ENCODE measurements at places on chromosomes 3 and 15.

- no peak for DNase-seq
These were observed 5.5 kb upstream of the TEX55 start for GRCh38 chr3:119140466-119140865.

- DNase-seq: no peak
These were observed 6.3 kb upstream of the RTP4 start for GRCh38 chr3:187361835-187362234.

GRCh38 chr3:104291878-104292277, 1074.8 kb upstream of the ALCAM start:
- peak; percentile 30 for DNase-seq

DNA sequence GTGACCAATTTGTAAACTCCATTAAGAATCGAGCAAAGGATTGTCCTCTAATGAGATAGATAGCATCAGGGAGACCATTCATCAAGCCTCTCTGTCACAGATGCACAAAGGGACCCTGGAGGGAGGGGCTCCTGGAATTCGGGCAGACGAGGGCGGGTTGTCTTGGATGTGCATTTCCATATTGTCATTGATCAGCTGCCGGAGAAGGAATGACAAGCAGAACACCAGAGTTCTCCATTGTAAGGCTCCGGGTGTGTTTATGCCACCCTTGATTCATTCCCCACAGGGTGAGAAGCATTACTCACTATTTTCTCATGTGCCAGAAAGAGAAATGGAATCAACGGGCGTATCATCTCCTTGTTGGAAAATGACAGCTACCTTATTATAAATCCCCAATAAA, 167.5 kb downstream of the EBLN2 start:
- DNase-seq: no peak

DNA sequence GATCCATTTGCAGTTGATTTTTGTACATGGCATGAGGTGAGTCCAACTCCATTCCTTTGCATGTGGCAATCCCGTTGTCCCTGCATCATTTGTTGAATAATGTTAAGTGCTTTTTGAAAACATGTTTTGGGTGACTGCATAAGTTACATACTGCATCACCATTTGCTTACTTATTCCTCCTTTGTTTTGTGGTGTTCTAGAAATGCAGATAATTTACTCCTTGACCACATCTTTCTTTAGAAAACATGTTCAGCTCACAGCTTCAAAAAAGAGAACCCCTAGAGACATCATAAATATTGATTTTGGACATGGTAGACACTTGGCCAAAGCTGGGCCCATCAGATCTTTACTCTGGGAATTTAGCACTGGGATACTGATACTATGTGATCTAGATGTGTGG, 135.3 kb upstream of the DAZL start:
- no peak for DNase-seq

- DNase-seq: peak; percentile 11
These were observed 16.4 kb downstream of the CLK3 start for GRCh38 chr15:74631935-74632560.

DNA sequence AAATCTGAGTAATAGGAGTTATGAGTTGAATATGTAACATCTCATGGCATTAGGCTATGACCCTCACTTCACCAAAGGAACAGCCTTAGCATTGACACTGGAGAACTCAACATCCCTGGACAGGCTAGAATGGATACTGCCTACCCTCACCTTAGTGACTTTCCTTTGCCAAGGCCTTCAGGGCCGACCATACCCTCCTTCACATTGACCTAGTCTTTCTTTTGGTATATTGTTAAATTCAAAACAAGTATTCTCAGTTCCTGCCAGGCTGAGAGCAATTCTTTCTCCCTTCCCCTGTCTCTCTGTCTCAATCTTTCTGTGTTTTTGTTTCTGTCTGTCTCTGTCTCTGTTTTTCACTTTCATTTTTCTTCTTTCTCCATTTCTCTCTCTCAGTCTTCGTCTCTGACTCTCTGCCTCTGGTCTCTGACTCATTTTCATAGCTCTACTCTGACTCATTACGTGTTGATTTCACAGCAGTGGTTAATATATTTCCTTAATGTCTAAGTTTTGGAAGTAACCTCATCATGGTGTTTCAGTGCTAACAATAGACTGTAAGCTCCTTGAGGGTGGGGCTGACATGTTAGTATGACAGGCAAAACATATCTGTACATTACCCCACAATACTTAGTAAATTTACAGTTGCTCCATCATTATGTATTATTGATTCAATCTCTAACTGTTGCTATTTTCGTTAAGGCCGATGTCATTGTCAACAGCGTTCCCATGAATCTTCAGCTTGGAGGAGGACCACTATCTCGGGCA, 32.5 kb downstream of the PARP15 start:
- no peak for DNase-seq

DNA sequence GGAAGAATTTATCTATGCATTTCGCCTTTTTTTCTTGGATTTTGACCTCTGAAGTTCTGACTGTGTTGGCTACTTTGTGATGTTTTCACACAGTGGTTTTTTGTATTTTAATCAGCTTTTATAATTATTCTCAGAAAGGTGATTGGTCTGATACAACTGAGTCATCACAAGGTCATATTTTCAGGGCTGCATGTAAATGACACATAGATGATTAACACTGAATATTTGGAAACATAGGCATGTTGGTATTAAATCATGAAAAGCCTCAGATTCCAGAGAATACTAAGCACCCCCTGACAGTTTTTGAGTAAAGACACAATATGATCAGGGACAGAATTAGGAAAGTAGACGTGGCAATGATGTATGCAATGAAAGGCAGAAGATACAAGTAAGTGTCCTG, 175.5 kb upstream of the SLCO3A1 start:
- no peak for DNase-seq

- DNase-seq: no peak
These were observed 1036.1 kb downstream of the MCTP2 start for GRCh38 chr15:95267481-95267880.

GRCh38 chr3:118348169-118348557, 686.5 kb downstream of the IGSF11 start:
- no peak for DNase-seq

DNA sequence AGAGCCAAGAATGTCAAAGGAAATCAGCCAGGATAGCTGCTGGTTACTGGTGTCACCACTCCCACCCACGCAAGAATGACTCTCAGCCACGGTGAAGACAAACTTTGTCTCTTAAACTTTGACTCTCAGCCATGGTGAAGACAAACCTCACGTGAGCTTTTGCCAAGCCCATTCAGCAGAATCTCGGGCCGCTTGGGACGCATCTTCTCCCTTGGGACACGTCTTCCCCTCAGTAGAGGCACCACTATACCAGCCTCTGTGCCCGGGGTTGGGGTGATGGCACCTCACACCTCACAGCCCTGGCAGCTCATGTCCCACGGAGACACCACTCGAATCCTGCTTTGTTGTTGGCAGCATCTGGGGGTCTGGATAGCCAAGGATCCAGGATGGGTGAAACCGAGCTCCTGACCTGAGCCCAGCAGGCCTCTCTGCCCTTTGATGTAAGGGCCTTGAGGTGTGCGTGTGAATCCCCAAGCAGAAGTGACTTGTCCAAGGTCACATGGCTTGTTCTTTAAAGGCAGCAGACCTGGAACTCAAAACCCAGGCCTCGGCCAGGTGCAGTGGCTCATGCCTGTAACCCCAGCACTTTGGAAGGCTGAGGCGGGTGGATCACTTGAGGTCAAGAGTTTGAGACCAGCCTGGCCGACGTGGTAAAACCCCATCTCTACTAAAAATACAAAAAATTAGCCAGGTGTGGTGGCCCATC, 21.8 kb downstream of the RBPMS2 start:
- DNase-seq: no peak

- no peak for DNase-seq
These were observed 106.2 kb upstream of the PLAAT1 start for GRCh38 chr3:193134856-193135255.

GRCh38 chr15:63089260-63090043, 32.2 kb upstream of the LACTB start:
- DNase-seq: no peak

- no peak for DNase-seq
These were observed 25.7 kb downstream of the ZNF35 start for GRCh38 chr3:44674211-44674610.

DNA sequence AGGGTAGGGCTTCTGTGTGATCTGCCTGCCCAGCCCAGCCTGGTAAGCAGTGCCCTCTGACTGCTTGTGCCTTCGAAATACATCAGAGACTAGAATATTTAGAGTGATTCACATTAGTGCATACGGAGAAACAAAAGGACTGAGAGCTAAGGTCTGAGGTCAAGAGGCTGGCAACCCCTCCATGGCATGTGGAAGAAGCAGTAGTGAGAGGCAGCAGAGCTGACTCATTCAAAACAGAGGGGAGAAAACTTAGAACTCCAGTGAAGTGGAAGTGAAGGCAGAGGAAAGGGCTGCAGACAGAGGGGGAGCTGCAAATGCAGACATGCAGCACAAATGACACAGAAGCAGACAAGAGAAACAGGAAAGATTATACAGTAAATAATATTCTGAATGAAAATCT, 61.6 kb downstream of the ULK4 start:
- no peak for DNase-seq

GRCh38 chr3:45566951-45567411, 27.6 kb upstream of the LIMD1 start:
- DNase-seq: peak; percentile 39

DNA sequence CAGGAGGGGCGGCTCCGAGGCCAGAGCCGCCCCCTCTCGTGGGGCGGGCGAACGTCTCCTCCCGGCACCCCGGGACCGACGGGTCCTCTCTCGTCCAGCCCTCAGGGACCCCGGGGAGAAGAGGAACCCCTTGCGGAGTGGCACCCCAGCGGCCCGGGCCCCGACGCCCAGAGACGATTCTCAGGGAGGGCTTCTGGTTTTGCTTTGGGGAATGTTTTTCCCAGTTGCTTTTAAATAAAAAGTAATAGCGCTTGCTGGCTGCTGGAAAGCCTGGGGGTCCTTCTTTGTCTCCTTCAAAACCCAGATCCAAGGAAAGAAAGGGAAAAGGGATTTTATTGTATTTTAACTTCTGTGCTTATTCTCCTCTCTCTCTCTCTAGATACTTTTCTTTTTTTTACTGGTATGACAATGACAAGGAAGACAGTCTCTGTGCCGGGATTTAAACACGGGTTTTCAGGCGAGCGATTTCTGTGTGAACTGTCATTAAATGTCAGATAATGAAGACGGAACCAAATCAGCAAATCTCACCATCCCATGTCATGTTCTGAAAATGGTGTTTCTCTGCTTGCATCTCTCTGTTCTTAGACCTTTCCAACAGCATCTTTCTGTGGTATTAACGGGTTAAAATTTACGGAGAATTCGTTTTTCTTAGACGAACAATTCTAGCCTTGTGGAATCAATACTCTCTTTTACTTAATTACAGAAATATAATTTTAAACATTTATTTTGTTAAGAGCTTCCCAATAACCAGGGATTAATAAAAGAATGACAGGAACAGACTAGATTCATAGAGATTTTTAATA, 530 bp upstream of the PCOLCE2 start:
- DNase-seq: no peak

DNA sequence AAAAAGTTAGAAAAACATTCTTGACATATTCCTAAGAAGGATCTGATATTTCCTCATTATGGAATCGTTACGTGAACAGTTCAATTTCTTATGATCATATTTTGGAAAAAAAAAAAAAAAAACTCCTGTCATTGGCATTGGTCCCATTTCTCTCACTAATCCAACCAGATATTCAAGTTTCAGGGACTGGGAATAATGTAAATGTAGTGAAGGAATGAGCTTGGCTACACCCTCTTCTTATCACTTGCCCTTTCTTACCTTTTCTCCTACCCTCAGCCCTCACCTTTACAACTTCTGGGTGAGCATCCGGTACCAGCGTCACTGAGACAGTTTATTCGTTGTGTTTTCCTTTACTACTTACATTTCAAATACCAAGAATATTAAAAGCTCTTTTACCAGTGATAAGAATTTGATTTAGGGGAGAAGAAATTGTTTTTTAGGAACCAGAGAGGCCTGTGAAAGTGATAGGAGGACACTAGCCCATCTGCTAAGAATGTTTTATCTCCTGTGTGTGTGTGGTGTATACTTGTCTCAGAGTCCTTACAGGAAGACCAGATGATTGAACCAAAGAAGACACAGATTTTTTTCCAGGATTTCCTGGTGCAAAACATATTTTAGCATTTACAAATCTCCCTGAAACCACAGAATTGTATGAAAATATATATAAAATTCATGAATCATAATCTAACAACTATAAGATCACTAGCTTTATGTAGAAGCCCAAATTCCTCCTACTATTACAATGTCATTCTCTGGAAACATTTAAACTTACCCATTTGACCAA, 946.7 kb downstream of the ZPLD1 start:
- no peak for DNase-seq

DNA sequence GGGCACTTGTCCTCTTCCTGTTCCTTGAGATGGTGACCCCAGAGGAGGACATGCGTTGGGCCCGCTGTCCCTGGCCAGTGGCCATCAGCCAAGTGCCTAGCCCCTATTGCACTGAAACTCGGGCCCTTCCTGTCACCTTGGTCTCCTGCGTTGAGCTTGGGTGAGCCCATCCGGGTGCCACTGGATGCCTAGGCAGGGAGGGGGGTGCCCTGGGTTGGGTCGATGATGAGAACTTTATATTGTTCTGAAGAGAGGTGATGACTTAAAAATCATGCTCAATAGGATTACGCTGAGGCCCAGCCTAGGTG, 221.8 kb downstream of the SNRPN start:
- DNase-seq: no peak

- no peak for DNase-seq
These were observed 52.7 kb upstream of the NEO1 start for GRCh38 chr15:72999586-72999985.

Measured in hippocampal formation (tissue), 2 donors.